ENCODE measurements at places on chromosomes 3 and 15.

DNA sequence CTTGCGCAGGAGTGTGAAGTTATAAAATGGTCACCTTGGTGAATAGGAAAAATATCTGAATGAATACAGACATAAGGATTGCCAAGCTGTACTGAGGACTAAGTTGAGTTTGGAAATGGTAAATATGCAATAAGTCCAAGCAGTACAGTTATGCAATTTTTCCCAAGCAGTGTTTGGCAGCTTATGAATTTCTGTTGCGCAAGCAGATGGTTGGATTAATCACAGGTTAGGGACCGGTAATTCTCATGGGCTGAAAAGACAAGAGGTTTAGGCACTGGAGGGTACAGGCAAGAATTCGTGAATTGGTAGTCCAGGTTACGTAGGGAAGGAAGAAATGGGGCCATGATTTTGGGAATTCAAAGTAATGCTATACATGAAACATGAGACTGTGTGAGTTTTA, 210.3 kb downstream of the RAP2B start:
- DNase-seq: no peak

DNA sequence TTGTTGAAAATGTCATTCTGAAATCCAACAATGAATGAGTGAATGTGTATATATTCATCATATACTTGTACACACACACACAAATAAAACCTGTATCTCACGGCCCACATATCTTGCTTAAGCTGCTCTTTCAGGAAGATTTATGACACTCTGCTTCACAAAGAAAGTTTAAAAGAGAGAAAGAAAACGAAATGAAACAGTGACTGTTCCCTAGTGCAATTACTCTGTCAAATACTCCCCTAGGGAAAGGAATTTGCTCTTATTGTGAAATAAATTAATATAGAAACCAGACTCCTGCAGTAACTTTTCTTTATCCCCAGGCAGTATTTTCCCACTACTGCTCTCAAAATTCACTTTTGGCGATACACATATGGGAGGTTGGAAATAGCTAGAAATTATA, 329.1 kb downstream of the VPS13C start:
- DNase-seq: no peak

GRCh38 chr15:94526071-94526689, 294.8 kb downstream of the MCTP2 start:
- DNase-seq: no peak

DNA sequence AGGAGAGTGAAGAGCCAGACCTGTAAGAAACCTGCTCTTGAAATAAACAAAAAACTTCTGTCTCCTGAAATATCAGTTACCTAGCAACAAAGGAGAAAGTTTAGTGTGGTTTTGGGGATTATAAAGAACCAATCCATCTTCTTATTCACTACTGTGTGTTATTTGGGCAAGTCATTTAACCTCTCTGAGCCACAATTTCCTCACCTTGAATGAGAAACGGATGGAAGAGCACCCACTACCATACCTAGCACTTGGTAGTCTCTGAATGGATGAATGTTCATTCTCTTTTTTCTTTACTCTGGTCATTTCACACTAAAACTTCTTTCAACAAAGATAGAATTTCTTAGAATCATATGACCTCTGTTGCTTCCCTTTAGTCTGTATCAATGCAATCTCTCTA, 45.2 kb downstream of the PTPN9 start:
- DNase-seq: no peak

DNA sequence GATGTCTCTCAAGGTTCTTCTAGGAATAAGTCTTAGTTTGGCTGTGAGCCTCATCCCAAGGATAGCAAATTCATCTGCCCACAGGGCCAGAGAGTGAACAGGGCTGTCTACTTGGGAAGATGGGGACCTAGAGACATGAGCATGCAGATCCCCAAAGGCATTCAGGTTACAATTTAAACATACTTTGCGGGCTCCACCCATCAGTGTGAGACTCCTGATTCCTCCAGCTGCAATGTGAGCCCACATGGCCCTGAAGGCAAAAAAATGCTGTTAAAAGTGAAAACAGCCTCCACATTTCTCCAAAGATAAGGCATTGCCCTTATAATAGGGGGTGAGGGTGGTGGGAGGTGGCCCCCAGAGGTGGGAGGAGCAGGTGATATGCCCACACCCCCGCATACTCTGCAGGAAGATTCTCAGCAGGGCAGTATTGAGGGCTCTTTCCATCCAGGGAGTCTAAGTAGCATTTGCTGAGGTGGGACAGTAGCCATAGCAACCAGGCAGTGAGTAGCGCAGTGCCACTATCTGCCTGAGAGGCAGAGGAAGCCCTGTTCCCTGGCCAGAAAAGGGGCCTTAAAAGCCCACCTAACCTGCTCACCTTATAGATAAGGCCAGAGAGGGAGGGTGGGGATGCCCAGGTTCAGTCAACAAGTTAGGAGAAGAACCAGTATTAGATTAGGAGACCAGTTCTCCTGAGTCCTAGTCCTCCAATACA, 31.2 kb downstream of the TGM4 start:
- no peak for DNase-seq

DNA sequence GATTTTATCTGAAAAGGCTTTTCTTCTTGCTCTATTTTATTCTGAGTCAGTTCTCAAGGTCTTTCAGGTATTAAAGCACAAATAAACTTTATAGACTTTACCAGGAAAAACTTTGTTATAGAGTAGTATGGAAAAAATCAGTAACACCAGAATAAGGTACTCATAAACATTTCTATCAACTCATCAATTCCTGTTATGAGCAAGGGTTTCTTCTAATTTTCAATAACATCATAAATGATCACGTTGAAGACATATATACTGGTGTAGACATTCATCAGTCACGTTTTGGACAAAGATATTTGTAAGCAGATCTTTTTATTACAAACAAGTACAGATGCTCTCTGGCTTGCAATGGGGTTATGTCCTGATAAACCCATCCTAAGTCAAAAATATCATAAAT, 9.6 kb upstream of the HDC start:
- no peak for DNase-seq

DNA sequence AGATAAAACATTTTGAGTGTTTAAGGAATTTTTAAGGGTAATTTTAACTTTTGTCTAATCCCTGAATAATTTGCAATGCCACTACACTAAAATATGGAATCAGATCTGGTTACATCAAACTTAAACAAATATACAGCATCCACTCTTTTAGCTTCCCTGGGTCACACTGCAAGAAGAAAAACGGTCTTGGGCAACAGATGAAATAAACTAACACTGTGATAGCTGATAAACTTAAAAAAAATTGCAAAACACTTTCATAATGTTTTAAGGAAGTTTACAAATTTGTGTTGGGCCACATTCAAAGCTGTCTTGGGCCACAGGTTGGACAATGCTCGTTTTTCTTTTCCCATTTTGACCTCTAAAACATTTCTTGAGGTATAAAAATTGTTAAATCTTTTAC, 34.3 kb downstream of the CCDC66 start:
- no peak for DNase-seq

DNA sequence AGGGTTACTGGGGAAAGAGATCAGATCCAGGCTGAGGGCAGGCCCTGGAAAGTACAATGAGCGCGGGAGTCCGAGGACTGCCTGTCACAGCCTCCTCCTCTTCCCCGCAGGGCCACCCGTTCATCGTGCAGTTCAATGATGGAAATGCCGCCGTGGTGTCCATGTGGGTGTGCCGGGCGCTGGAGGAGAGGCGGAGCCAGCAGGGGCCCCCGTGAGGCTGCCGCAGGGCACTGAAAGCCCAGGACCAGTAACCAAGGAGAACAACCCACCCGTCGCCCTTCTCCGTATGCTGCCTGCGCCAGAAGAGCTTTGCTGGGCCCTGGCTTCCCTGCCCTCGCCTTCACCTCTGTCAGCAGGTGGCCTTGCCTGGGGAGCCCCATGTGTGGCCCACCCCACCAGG, 18.8 kb upstream of the SKOR1 start:
- DNase-seq: no peak

- DNase-seq: no peak
These were observed 389.7 kb upstream of the ROBO1 start for GRCh38 chr3:80157546-80157945.

GRCh38 chr3:53303549-53303948, 43.8 kb downstream of the DCP1A start:
- no peak for DNase-seq

- DNase-seq: no peak
These were observed 379.7 kb upstream of the CNTN6 start for GRCh38 chr3:713006-713621.

DNA sequence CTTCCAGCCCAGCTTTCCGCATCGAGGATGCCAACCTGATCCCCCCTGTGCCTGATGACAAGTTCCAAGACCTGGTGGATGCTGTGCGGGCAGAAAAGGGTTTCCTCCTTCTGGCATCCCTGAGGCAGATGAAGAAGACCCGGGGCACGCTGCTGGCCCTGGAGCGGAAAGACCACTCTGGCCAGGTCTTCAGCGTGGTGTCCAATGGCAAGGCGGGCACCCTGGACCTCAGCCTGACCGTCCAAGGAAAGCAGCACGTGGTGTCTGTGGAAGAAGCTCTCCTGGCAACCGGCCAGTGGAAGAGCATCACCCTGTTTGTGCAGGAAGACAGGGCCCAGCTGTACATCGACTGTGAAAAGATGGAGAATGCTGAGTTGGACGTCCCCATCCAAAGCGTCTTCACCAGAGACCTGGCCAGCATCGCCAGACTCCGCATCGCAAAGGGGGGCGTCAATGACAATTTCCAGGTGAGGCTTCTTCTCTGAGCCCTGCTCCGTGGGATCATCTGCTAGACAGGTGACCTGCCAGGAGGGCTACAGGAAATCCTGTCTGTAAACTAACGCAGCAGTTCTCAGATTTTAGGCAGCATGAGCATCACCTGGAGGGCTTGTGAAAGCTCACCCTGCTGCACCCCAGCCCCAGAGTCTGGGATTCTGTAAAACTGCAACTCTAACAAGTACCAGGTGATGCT, 1.6 kb downstream of the THBS1 start:
- DNase-seq: no peak
